ENCODE measurements at places on chromosomes 5 and 9.

DNA sequence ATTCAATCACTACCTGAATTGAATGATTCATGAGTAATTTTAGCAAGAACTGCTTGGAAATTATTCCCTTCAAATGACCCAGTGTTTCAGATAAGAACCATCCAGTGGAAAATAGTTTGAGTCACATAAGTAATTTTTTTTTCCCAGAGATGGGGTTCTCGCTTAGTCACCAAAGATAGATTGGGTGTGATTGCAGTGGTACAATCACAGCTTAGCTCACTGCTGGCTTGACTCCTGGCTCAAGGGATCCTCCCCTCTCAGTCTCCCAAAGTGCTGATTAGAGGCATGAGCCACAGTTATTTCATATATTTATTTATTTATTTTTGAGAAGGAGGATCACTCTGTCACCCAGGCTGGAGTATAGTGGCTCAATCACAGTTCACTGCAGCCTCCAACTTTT lies 574.5 kb upstream of the ARRDC3 start:
- DNase-seq: no peak

- no peak for DNase-seq
These were observed 246.9 kb downstream of the MAST4 start for GRCh38 chr5:66843065-66843464.

DNA sequence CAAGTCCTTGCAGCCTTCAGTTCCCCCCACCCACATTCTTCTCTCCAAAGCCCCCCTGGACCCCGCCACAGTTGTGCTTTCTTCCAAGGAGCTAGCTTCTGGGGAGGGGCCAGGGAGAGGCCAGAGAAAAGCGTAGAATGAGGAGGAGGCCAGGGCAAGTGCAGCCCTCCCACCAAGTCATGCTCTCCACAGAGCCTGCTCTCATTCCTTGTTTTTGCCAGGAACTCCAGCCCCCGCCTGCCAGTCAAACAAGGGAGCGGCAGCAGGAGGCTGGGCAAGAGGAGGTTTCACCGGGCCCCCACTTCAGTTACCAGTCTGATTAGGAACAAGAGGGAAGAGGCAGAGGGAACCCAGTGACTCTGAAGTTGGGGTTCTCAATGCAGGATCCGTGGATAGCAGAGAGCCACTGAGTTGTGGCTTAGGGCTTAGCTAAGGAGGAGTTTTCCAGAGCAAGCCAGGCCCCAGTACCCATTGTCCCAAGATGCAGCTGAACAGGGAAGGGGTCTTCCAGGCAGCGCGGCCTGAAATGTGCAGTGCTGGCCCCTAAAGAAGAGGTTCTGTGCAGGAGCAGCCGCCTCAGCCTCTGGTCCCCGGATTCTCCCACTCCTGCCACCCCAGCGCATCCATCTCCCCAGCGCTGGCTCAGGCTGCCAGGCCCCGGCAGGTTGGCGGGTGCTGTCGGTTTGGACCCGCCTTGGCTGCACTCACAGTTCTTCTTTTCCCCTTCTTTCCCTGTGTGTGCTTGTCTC lies 120.6 kb downstream of the DAB2IP start:
- DNase-seq: no peak

- no peak for DNase-seq
These were observed 130.9 kb upstream of the SV2C start for GRCh38 chr5:75952291-75952690.

DNA sequence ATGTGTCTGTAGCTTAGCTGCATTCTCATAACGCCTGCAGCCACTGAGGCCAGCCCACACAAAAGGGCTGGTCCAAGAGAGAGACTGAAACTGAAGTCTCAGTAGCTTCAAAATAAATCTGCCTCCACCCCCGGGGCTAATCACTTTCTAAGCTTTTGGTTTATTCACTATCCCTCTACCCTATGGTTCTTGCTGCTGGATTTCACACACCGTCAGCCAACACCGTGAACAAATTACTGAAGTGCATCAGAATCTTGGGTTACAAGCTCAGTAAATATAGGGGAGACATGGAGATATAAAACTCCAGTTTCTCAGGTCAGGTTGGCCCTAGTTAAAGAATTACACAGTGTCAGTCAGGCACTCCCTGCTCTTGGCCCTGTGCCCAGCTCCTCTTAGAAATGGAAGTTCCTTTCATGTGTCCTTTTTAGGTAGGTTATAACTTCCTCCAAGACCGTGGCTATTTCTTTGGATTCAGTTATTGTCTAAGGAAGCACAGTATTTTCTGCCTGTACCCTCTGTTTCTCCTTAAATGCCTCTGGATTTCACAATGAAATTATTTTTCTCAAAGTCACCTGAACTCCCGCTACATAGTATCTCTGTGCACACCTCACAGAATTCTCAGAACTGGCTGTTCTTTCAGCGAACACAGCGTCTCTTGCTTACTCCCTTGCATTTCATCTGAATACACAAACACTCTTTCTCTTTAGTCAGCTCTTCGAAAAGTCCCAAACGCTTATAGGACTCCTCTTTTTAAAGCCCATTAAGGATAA lies 112.5 kb downstream of the FAM174A start:
- no peak for DNase-seq

GRCh38 chr9:104280178-104280560 lies 186.1 kb downstream of the SMC2 start:
- no peak for DNase-seq

GRCh38 chr5:37875051-37875787 lies 35.4 kb upstream of the GDNF start:
- DNase-seq: no peak

- no peak for DNase-seq
These were observed 138.3 kb downstream of the BASP1 start for GRCh38 chr5:17355586-17356346.

DNA sequence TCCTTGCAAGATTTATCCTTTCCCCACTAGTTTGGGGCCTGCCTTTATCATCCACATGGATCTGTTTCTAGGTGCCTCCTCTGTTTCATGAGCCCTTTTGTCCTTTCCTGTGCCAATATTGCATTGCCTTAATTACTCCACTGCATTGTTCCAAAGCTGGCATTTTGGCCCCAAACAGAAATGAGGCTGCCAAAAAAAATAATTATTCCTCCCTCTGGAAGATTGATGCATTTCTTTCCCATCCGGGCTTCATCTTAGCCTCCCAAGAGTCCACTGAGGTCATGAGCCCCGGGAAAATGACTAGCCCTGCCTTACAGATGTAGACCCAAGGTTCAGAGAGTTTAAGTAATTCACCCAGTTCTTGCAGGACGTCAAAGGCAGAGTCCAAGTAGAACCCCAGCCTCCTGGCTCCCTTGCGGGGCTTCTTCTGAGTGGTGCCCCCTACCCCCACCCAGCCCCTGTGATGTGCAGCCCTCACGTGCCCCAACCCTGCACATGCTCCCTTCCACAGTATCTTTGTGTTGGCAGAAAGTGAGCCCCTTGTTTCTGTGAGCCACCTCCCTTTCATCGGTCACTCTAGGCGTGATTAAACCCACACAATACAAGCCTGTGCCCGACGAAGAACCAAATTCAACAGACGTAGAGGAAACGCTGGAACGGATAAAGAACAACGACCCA lies 62.1 kb downstream of the TMOD1 start:
- DNase-seq: no peak

DNA sequence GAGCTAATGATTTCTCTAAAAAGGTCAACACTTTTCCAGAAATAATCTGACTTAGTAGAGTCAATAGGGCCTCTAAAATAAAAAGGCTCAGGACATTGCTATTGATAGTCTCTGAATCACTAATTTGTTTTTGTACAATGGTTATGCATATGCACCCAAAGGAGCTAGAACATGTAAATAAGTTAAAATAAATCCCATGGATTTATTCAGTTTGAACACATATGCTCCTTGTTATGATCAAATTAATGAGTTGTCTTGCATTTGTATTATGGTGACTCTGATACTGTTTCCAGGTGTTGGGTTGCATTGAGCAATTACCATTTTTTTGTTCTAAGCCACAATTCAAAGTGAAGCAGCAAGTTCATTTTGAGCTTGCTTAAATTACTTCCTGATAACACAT lies 276.0 kb upstream of the TUSC1 start:
- no peak for DNase-seq

GRCh38 chr5:156094001-156094400 lies 233.0 kb upstream of the SGCD start:
- DNase-seq: no peak

DNA sequence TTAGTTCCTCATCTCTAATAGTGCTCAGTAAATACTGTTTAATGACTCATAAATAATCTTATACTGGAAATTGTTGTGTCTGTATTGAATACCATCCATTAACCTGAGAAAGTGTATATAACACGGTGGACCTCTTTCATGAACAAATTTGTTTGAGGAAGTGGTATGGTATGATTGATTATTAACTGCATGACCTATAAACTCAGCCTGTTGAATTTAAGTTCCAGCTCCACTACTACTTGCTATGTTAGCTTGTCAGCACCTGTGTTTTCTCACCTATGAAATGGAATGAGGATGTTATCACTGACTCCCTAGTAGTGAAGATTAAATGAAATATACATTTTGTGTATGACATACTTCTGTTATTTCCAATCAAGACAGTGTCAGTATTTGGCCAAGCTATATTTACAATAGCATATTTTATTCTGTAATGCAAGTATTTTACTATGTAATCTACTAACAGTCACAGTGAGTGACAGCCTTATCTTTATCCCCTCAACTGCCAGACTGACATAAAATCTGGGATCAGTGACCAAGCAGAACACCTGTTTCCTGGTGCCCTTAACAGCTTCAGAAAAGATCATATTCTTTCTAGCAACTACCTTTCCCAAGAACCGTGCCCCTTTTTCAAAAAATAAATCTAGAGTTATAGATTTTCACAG lies 77.3 kb upstream of the ITGA1 start:
- no peak for DNase-seq

- DNase-seq: no peak
These were observed 742.0 kb upstream of the RGMB start for GRCh38 chr5:98031496-98031895.

DNA sequence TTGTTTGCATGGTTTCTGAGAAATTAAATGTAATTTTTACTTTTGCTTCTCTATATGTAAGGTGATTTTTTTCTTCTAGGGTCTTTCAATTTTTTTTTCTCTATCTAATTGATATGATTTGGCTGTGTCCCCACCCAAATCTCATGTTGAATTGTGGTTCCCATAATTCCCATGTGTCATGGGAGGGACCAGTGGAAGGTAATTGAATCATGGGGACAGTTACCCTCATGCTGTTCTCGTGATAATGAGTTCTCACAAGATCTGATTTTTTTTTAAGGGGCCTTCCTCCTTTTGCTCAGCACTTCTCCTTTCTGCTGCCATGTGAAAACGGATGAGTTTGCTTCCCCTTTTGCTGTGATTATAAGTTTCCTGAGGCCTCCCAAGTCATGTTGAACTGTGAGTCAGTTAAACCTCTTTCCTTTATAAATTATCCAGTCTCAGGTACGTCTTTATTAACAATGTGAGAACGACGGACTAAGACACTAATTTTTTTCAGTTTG lies 150.8 kb downstream of the MTRR start:
- DNase-seq: no peak

GRCh38 chr9:82129708-82130107 lies 141.1 kb downstream of the SPATA31D1 start:
- DNase-seq: no peak

GRCh38 chr5:114360816-114361723 lies 800 bp upstream of the KCNN2 start:
- peak; percentile 81 for DNase-seq

DNA sequence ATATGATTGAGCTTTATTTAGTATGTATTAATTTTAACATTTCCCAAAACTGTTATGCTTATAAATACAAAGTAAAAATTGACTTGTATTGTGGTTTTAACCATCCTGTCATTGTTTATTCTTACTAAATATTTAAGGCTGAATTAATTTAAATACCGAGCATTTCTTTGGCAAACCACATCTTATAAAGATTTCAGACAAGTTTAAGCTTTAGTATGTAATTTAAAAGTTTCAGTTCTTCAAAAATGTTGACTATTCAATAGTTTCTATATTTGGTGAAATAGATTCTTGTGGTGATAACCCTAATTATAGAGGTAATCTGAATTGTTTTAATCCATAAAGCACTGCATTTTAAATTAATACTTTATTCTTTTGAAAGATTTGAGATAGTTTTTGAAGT lies 65.5 kb downstream of the CCNH start:
- no peak for DNase-seq

GRCh38 chr9:117448066-117448465 lies 33.2 kb upstream of the ASTN2 start:
- no peak for DNase-seq

DNA sequence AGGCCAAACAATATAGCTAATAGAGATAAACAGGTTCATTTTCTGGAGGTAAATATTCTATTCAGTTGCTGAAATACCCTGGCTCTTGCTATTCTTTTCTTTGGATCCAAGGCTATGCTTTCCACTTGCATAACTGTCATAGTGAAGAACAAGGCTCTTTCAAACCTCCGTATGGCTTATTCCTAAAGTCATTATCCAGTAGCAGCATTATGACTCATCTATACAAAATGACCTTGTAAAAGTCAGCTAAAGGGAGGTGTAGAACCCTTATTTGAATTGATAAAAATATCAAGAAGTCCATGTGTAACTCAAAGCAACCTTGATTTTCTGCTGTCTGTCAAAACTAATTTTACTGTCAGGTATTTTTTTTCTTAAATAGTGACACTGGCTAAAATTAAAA lies 447.8 kb downstream of the PLK2 start:
- no peak for DNase-seq

Data from GM20000 (cell line).